ENCODE measurements at places on chromosomes 7 and 10.

GRCh38 chr10:123997486-123998196 is 95.8 kb downstream of the CHST15 start:
- DNase-seq, result no peak

- no peak for DNase-seq
These were observed 77.1 kb downstream of the SEC23IP start for GRCh38 chr10:119969609-119970008.

GRCh38 chr10:3010334-3010733 is 57.0 kb upstream of the PFKP start:
- DNase-seq, result peak; percentile 44

GRCh38 chr7:46571996-46572395 is 650.9 kb upstream of the IGFBP3 start:
- no peak for DNase-seq

DNA sequence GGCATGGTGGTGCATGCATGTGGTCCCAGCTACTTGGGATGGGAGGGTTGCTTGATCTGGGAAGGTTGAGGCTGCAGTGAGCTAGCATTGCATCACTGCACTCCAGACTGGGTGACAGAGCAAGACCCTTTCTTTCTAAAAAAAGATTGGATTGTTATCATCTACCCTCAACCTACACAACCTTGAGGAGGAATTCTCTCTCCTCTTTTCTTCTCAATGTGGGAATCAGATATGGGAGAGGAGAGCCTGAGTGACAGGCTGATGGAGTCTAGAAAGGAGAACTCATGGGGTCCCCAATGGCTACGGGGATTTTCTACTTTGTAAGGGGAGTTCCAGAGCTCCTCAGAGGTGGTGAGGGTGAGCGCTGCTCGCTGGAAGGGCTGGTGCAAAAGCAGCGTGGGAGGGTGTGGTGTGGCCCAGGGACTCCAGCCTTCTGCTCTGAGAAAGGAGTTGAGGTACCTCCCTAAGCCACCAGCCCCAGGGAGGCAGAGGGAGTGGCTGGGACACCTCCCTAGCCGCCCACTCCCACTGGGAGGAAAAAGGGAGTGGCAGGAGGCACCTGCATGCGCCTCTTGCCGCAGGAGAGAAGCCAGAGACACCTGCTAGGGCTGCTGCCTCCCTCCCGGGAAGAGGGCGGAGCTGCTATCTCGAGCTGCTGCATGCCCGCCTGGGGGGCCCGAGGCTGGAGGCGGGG is 48.4 kb downstream of the GATA3 start:
- DNase-seq, result no peak

DNA sequence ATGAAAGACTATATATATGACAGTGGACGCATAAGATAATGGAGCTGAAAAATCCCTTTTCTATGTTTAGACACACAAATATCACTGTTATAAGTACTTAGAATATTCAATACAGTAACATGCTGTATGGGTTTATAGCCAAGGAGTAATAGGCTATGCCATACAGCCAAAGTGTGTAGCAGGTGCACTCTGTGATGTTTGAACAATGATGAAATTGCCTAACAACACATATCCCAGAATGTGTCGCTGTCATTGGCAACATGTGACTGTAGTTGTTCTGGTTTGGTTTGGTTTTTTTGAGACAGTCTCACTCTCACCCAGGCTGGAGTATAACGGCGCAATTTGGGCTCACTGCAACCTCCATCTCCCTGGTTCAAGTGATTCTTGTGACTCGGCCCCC is 26.1 kb downstream of the NOM1 start:
- no peak for DNase-seq

DNA sequence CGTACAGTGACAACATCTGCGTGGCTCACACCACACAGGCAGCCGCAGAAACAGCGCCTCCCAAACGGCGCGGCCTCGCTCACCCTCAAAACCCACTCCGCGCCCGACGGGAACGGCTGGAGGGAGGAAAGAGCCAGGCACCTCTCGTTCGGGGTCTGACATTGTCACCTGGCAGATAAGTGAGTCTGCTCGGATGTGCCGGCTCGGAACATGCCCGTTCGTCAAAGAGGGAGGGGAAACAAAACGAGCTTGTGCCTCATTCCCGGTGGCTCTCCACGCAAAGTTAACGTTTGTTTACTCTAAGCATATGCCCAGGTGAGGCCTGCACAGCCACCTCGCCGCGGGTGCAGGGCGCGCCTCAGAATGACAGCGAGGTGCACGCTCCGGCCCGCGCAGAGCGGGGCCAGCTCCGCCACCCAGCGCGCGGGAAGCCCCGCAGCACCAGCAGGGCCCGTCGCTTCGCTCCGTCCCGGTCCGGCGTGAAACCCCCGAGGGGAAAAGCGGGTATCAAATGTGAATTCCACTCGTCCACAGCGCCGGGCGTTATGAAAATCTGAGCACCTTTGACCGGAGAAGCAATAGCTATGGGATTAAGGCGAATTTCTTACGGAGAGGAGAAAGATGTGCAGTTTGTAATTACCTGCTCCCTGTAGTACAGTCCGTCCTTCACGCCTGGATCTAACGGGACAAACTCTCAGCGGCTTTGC is 13.1 kb downstream of the CNPY1 start:
- DNase-seq, result peak; percentile 54
